EH (cell line): ENCODE measurements at places on chromosomes 12 and 14.

- peak; percentile 38 for DNase-seq
Observed at GRCh38 chr12:120687578-120688289, 785 bp downstream of the MLEC start.

DNA sequence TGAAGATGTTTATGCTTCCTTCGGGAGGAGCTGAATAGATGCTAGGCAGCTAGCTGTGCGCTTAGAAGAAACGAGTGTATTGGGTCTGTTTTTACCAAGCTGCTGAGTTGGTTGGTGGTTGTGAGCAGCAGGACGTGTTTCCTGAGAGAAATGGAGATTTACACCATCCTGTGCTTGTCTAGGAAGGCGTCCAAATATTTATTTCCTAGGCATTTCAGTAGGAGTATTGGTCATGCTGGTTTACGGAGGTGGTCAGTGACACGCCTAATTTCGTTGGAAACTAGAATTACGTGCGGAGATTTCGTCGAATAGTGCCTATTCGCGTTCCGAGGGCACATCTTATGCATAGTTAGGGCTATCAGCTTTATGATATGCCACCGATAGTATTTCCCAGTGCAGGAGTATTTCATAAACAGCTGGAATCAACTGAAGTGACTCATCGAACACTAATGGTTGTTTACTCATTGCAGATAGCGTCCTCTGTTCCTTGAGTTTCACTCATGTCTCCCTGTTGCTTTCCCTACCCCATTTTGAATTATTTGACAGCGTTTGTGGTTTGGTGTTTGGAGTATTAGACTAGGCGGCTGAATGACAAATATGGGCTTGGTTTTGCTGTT lies 780 bp downstream of the TBC1D15 start:
- peak; percentile 68 for DNase-seq

GRCh38 chr12:53550595-53550994 lies 43.3 kb upstream of the NPFF start:
- no peak for DNase-seq

DNA sequence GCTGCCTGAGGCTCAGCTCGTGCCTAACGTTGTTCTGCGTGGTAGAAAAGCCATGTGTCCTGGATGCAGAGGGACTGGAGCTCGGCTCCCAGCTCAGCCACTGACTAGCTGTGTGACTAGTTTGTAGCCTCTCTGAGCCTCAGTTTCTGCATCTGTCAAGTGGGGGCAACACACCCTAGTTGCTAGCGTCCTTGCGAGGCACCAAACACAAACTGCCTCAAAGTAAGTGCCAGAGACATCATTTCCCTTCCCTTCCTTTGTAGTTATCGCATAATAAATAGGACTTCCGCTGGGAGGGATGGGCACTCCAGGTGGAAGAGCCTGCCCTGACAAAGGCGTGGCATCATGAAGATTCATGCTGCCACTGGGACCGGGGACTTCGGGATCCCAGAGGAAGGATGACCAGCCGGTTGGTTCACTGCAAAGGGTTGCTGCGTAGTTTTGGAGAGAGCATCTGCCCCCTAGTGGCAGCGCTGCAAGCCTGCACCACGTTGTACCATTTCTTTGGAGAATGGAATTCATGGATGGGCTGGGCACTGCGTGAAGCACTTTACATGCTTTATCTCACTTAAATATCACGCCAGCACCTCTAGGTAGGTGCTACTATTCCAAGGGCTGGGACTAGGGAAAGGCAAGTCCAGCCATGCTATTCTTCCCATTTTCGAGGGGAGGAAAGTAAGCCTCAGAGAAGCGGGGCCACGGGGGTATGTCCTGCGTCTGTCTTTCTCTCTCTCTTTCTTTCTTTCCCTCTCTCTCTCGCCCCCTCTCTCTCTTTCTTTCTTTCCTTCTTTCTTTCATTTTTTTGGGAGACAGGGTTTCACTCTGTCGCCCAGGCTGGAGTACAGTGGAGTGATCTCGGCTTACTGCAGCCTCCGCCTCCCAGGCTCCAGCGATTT lies 4.6 kb downstream of the CCDC197 start:
- DNase-seq, result peak; percentile 76

DNA sequence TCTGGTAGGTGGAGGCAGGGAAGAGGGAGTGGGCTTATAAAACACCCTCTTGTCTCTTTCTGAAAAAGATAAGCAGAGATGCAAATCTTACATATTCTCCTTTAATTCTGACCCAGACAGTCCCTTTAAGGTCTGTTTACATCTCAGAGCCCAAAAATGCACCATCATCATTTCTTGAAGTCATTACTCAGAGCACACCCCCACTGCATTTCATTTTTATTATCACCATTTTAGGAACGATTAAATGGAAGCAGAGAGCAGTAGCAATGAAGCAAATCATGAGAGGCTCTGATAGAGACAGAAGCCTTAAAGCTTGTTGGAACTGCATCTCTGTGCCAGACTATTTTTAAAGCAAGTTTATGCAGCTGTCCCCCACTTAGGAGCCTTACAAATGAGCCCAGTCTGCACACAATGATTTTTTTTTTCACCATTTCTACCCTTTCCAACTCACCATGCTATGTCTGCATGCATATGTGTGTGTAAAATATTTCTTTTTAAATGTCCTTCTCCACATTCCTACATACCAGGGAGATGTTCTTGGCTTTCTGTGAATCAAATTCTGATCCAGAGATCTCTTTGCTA lies 311.0 kb downstream of the GRIN2B start:
- no peak for DNase-seq

DNA sequence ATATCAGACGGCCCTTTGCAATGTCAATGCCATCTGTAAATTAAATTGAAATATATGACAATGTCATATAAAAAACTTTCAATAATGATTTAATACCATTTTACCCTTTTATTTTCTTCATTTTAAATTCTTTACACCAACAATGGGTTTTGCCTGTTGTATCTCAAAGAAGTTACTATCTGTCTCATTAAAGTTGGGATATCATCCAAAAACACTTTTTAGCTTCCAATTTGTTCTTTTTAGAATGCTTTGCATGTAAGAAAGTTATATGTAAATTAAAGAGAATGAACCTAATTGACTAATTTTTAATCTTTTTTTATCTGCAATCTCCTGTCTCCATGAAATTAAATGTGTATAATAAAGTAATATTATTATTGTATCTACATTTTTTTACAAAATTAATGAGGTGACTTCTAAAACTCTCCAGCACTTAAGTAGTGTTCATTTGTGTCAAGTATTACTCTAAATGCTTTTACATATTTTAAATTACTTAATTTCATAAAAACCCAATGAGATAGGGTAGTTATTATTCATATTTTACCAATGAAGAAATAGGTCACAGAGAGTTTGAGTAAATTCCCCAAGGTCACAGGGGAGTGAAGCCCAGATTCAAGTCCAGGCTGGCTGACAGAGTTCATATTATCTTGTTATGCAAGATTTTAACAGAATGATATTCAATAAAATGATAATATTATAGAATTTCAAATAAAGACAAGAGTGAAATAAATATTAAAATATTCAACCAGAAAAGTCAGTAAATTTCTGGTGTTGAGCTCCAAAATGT lies 673.0 kb upstream of the FLRT2 start:
- DNase-seq, result no peak

GRCh38 chr14:100037353-100037752 lies 27.9 kb upstream of the EVL start:
- DNase-seq, result peak; percentile 45

DNA sequence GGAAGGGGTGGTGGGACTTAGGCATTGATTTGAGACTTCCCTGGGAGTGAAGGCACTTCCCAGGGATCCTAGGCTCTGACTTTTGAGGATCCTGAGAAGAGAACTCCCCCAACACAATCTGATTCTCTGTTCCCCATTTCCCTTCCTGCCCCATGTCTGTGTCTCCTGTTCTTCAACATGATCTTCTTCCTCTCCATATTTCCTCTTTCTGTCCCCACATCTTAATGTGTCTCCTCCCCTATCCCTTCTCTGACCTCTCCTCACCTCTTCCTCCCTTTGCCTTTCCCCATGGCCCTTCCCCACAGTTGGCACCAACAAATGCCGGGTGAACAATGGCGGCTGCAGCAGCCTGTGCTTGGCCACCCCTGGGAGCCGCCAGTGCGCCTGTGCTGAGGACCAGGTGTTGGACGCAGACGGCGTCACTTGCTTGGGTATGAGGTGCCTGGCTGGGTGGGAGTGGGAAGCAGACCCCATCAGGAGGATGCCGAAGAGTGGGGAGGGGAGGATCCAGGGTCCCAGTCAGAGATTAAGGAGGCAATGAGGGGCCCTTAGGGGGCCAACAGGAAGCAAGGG lies 15.2 kb upstream of the LRP1-AS start:
- DNase-seq, result no peak
